ENCODE measurements at places on chromosomes 1 and 21.

GRCh38 chr1:14365301-14365988 lies 233.0 kb upstream of the KAZN start:
- DNase-seq, result no peak

- no peak for DNase-seq
Measured at GRCh38 chr1:164707868-164708331, 148.9 kb downstream of the PBX1 start.

DNA sequence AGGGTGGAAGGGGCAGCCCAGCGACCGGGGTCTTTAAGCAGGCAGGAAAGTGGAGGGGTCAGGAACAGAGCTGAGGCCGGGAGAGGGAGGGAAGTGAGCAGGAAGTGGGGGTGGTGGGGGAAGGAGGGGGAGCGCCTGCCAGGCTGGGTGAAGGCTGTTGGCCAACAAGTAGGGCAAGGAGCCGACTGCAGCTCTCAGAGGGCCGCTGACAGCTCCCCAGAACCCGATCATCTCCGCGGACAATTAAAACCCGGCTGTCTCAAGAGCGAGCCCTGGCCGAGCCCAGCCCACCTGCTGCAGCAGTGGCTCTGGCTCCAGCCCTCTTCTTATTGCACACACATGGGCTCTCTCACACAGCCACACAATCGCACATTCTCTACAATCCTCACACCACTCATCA lies 51.6 kb downstream of the GRIK3 start:
- DNase-seq, result no peak

GRCh38 chr1:54845772-54846171 lies 41.2 kb downstream of the DHCR24 start:
- no peak for DNase-seq

GRCh38 chr1:89794406-89794805 lies 26.4 kb upstream of the LRRC8D start:
- no peak for DNase-seq

DNA sequence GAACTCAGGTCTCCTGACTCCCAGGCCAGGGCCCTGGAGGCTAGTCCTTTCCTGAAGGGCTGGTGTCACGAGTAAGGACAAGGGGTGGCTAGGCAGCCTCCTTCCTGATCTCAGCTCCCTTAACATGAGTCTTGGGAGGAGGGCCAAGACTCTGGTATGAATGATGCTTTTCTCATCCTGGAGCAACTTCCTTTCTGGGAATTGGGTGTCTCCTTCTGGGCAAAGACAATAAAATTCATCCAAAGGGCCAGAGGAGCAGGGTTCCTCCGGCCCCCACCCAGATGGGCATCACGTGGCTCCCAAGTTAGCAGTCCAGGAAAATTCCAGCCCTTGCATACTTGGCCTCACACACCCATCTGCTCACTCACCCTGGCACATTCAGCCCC lies at the start of gene FAM167B:
Gene FAM167B, plus strand, starts transcription at position 335 of the 386 bp plus-strand sequence. CDS start 200 bp downstream, outside the sequence.
- DNase-seq, result no peak
